ENCODE measurements at places on chromosomes 7 and 10.

DNA sequence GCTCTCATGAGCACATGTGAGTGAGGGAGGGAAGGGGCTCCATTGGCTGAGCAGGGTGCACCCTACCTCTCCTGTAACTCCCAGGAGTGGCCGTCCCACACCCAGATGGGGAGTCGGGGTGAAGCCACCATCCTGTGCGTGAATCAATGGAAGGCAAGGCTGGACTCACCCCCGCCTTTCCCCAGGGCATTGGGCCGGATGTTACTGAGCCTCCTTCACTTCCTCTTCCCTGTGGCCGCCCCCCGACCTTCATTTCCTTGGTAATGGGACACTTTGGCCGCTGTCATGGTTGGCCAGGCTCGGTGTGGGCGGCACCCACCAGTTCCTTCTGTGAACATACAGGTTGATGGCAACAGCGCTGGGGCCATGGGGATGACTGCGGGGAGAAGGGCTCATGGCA lies 209.0 kb downstream of the MGMT start:
- no peak for DNase-seq

DNA sequence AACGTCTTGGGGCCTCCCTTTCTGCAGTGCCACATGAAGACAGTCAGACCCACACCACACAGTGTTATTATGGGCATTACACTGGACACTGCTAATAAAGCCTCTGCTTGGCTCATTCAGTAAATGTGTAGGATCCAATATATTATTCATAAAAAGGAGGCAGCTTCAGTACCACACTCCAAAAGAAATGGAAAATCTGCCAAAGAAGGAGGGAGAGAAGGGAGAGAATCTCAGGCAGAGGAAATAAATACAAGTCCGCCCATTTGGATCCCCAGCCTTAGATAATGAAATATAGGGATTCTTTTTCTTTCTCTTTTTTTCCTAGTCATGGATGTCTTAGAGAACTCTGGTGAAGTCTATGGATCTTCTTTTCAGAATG lies 162.2 kb downstream of the ELMO1 start:
- DNase-seq, result no peak

- no peak for DNase-seq
These were observed 42.3 kb upstream of the FOXI2 start for GRCh38 chr10:127694580-127695193.

DNA sequence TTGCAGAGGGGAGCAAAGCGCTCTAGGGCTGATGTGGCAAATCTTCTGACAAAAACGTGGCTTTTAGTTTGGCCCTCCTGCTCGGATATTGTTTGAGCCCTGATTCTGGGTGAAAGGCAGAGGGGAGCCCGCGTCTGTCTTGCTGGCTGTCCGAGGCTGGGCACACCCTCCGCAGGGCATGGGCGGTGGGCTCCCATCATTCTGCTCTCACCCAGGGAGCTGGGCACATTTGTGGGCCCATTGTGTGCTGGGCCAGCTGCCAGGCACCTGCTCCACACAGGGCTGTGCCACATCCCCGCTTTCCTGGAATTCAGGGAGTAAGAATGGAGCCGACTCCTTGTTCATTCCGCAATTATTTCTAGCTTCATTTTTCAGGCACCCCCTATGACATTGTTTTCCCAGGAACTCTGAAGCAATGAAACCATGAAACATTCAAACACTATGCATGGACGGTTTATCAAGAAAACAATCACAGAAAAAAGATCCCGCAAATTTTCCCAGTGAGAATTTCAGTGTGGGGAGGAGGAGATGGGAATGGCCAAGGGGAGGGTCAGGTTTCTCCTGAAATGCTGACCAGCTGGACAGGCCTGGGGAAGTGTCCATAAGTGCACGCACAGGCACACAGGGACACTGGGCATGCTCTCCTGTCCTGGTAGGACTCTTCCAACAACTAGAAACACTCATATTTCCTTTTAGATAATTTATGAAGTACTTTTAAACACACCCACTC lies 341.1 kb downstream of the CXCL12 start:
- no peak for DNase-seq

DNA sequence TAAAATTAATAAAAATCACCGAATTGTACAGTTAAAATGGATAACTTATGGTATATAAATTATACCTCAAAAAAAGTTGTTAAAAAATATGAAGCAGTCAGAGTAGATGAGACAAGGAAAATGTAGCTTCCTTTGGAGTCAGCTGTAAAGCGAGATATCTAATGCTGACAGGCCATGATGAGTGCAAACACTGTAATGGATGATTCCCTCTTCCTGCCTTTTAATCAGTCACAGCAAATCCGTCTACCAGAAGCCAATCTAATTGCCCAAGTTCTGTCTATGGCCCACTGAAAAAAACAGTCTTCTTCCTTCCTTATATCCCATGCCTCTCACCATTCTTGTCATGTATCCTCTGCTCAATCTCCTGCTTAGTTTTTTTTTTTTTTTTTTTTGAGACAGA lies 59.9 kb upstream of the DNAJB12 start:
- DNase-seq, result no peak

- no peak for DNase-seq
These were observed 36.6 kb downstream of the AMZ1 start for GRCh38 chr7:2724453-2725177.
